H1 (cell line): ENCODE measurements at places on chromosomes 3 and 15. TPM values are rescaled to one million over a fixed set of nuclear protein-coding genes. Genes with fewer than 3 reads are reported as not detected.

MESP2 gene
- total RNA-seq, result 0.35 and 0.38 TPM in 2 replicates

NANOGP8 gene
- 31.9 and 40.6 TPM in 2 replicates for total RNA-seq

GPR62 gene
- 0.19 and 0.22 TPM in 2 replicates for total RNA-seq

CCR8 gene
- not detected in 2 replicates for total RNA-seq

ARPP21 gene
- total RNA-seq, result not detected in 2 replicates

DNA sequence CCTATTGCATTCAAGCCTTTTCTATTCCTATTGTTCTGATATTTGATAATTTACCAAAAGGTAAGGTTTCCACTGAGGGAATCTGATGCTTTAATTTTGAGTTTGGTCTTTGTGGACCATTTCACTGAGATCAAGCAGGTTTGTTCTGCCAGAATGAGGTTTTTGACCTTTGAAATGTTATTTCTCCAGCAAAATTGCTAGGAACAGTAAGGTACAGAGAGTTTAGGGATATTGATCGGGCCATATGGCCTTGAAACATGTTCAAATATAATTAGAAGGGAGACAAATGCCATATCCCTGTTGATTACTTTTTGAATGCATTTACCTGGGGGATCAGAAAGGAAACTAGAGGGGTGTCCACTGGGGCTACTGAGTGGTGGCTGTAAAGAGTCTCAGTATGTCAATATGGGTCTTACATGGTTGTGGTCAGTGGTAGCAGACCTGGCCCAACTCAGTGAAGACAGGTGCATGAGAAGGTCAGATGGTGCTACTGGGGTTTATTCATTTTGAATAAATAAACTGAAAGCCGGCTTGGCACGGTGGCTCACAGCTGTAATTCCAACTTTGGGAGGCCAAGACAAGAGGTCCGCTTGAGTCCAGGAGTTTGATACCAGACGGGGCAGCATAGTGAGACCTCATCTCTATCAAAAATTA is 100.2 kb downstream of the SV2B start:
- DNase-seq, result no peak
- H3K4me1 ChIP-seq, result no peaks in the 10 kb centered on the region
- H3K27ac ChIP-seq, result no peak overlapping the region
- H3K27me3 ChIP-seq, result no peaks in the 10 kb centered on the region; the same call in 1 of the 2 replicates
- no peak overlapping the region for H3K4me3 ChIP-seq

GRCh38 chr3:181917027-181917426 is 205.3 kb downstream of the SOX2 start:
- no peak overlapping the region for H3K27ac ChIP-seq
- no peaks in the 10 kb centered on the region for H3K36me3 ChIP-seq
- H3K27me3 ChIP-seq, result no peaks in the 10 kb centered on the region
- peaks cover 12% of the 10 kb centered on the region for H3K4me1 ChIP-seq
- H3K4me3 ChIP-seq, result no peak overlapping the region

GRCh38 chr3:52128118-52128683 is 26.0 kb downstream of the POC1A start:
- no peak overlapping the region for H3K27ac ChIP-seq
- no peaks in the 10 kb centered on the region for H3K4me1 ChIP-seq
- no peak overlapping the region for H3K4me3 ChIP-seq
- H3K36me3 ChIP-seq, result 0 out of 2 replicates have a peak, but pooled peaks cover 2% of the 10 kb centered on the region
- no peaks in the 10 kb centered on the region for H3K27me3 ChIP-seq

DNA sequence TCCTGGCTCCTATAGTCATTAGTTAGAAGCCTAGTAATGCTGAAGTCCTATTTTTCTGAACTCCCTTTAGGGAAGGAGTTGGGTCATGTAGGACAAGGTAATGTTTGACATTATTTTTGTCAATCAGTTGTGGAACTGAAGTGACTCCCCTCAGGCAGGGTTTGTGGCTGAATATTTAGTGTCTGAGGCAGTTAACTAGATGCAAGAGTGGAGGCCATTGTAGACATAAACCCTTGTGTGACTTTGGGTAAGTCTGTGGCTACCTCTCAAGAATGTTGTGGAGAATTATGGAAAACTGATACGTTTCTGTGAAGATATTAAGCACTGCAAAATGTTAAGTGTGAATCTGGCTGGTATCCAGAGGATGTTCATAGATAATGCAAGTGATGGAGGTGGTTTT is 125.2 kb upstream of the PHLDB2 start:
- no peak overlapping the region for H3K4me3 ChIP-seq
- DNase-seq, result no peak
- no peaks in the 10 kb centered on the region for H3K36me3 ChIP-seq
- H3K27me3 ChIP-seq, result no peaks in the 10 kb centered on the region
- H3K27ac ChIP-seq, result no peak overlapping the region

GRCh38 chr15:60844010-60844409 is 365.1 kb upstream of the ICE2 start:
- no peaks in the 10 kb centered on the region for H3K27me3 ChIP-seq
- no peak overlapping the region for H3K27ac ChIP-seq
- DNase-seq, result no peak

DNA sequence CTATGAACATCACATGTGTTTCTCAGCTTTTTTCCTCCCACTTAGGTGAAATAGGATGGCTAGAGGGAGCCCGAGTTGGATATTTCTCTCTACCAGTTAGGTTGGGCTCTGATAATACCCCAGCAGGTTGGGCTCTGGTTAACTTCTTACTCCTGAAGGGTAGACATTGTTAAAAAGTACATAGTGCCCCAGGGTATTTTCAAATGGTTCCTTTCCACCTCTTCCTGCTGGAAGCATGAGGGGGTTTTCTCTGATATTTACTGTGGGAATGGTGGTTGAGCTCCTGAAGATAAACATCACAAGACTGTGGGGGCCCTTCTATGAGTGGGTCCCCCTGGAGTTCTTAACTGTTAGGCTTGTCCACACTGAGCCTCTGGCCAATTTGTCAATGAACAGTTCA is 36.1 kb upstream of the SPESP1 start:
- no peaks in the 10 kb centered on the region for H3K27me3 ChIP-seq
- H3K4me3 ChIP-seq, result no peak overlapping the region
- H3K36me3 ChIP-seq, result no peaks in the 10 kb centered on the region
- H3K4me1 ChIP-seq, result no peaks in the 10 kb centered on the region
- no peak for DNase-seq

DNA sequence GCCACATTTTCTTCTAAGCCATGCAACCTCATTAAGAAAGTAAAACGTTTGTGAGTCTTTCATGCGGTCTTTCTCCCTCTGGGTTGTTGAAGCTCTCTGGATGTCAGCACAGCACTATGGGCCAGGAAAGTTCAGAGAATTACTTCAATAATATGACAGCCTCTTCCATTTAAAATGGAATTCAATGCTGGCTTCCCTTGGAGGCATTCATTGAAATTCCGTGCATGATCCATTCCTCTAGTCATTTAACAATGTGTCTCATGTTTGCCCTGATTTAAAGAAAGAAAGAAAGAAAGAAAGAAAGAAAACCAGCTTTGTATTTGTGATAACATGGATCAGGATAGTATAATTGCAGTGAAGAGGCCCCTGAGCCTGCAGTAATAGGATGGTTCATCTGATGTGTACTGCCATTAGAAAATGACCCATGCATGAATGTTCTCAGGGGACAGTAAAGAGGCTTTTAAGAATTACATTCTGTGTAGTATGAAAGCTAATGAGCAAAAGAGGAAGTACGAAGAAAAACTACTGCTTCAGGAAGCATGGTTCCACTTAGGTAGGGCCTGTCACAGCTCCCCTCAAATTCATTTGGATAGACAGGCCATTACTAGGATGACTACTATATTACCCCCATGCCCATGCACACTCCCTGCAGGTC is 146.0 kb downstream of the ARPP21 start:
- H3K36me3 ChIP-seq, result no peaks in the 10 kb centered on the region
- H3K27ac ChIP-seq, result no peak overlapping the region
- H3K27me3 ChIP-seq, result no peaks in the 10 kb centered on the region
- no peak overlapping the region for H3K4me3 ChIP-seq
- H3K4me1 ChIP-seq, result no peaks in the 10 kb centered on the region

DNA sequence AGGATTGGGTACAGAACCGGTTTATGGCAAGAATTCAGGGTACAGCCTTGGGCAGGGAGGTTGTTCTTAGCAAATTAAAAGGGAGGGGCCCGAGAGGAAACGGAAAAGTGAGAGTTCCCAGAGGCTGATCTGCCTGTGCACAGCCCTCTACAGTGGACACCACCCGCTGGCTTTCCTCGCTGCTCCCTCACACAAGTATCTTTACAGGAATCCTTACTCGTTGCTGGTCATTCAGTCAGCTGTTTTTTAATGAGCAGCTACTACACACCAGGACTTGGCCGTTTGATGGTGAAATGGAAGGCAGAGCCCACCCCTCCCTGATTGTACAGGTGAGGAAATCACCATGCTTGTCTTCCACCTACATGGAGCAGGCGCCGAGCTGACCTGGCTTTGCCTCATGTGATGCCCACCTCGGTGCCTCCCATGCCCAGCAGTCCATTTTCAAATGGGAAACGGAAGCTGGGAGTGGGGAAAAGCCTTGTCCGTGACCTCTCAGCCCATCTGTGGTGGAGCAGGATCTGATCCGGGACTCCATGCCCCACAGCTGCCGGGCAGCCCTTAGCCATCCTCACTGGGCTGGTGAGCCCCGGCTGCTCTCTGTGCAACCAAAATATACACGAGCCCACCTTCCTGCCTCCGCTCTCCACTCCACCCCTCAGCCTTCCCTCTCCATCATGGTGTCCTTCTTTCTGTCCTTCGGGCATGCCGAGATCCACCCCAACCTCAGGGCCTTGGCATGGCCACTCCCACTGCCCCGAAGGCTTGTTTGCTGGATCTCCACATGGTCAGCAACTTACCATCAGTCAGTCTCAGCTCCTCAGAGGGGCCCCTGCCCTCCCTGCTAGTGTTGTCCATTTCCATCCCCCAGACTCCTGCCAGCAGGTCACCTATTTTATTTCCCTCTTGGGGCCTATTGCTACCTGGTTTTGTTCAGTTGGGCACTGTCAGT is 33.3 kb upstream of the FGD5 start:
- no peak overlapping the region for H3K4me3 ChIP-seq
- H3K27me3 ChIP-seq, result 0 out of 2 replicates have a peak, but pooled peaks cover 3% of the 10 kb centered on the region
- H3K4me1 ChIP-seq, result peaks cover 9% of the 10 kb centered on the region
- H3K36me3 ChIP-seq, result no peaks in the 10 kb centered on the region

DNA sequence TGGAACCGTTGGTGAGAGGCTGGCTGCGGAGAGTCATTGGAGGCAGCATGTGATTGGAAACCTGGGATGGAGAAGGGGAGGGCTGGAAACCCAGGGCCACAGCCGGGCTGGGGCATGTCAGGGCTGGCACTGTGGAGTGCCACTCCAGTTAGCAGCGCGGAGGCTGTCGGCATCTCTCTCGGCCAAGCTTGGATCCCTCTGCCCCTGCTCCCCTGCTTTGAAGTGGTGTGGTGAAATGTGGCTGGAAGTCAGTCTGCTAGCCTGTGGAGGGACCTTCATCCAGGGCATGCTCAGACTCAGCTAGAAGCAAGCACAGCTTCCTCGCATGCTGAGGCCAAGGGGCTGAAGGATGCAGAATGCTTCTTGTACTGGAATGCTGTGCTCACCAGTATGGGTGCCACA is 13.5 kb downstream of the SLCO3A1 start:
- H3K36me3 ChIP-seq, result no peaks in the 10 kb centered on the region
- no peaks in the 10 kb centered on the region for H3K27me3 ChIP-seq
- H3K4me3 ChIP-seq, result no peak overlapping the region
- H3K4me1 ChIP-seq, result no peaks in the 10 kb centered on the region
- DNase-seq, result no peak
- H3K27ac ChIP-seq, result no peak overlapping the region; the same call in 1 of the 2 replicates

DNA sequence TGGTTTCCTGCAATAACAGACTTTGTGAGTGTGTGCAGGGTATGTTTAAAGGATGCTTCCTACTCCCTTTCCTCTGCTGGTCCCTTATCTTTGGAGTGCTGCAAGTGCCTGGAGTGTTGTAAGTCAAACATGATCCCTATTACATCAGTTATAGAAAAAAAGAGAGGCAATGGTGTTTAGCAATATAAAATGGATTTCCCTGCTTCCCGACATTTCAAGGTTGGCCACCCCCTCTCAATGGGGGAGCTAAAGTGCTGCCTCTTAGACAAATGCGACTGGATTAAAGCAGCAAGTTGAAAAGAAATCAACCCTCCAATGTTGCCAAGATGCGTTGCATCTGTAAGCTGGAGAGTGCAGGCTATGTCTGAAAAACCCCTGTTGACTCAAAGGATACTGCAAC is 203.1 kb upstream of the WNT5A start:
- H3K4me1 ChIP-seq, result peaks cover 16% of the 10 kb centered on the region
- H3K27me3 ChIP-seq, result no peaks in the 10 kb centered on the region
- no peak overlapping the region for H3K27ac ChIP-seq
- no peak for DNase-seq

DNA sequence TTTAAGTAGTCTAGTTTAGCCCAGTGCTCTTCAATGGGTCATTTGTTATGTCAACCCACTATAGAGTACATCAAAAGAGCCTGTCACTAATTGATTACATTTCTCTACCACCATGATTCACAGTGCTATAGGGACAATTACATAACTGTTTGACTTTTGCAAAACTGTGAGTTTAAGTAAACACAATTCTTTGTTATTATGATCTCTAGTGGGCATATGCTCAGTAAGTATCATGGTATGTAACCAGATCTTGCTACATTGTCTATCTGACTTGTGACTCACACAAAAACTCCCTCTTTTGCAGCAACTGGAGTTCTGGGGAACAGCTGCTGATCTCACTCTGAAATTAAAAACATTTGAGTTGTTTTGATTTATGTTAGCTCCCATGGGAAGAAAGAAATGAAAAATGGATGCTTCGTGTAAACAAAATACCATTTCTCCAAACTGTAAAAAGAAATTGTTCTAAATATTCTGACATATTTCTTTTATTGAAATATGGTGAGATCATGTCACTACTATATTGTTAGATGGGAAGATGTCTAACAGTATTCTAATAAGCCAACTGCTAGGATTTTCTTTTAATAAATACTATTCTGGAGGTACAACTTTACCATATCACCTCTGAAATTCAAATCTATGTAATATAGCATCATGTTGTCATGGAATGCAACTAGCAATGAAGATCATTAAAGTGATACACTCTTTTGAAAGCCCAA is 470.4 kb downstream of the ROBO1 start:
- no peaks in the 10 kb centered on the region for H3K36me3 ChIP-seq
- no peaks in the 10 kb centered on the region for H3K27me3 ChIP-seq
- no peaks in the 10 kb centered on the region for H3K4me1 ChIP-seq
- no peak for DNase-seq

DNA sequence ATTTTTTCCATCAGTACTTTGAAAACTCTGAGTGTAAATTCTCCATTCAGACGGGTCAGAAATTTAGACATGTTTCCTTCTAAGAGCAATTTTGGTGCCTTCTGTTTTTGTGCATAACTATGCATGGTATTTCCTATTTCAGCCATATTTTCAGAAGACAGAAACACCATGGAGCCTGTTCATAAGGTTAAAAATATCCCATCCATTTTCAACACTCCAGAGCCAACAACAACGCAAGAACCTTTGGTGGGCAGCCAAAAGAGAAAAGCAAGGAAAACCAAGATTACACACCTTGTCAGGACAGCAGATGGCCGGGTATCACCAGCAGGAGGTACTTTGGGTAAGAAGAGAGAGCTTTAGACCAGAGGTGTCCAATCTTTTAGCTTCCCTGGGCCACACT is 275.6 kb downstream of the BBX start:
- no peak for DNase-seq
- H3K4me1 ChIP-seq, result no peaks in the 10 kb centered on the region
- H3K36me3 ChIP-seq, result peaks cover 2% of the 10 kb centered on the region
